ENCODE measurements at places on chromosomes 13 and 19.
A peak's percentile ranks its signal among the peaks of the same experiment; 100 is the strongest.

DNA sequence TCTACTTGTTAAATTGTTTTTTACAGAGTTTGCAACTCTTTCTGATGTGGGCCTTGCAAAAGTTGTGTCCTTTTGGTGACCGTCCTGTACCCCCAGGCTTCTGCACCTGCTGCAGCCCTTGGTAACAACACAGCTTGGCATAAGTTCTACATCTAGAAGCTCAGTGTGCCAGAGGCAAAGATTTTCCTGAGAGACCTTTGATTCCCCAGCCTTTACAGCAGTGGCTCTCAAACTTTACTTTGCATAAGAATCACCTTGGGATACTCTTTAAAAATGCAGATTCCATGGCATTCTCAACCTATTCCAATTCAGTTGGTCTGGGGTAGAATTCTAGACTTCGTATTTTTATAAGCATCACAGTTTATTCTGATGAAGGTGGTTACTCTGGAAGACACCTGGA, 260.9 kb downstream of the DCT start:
- DNase-seq: no peak

DNA sequence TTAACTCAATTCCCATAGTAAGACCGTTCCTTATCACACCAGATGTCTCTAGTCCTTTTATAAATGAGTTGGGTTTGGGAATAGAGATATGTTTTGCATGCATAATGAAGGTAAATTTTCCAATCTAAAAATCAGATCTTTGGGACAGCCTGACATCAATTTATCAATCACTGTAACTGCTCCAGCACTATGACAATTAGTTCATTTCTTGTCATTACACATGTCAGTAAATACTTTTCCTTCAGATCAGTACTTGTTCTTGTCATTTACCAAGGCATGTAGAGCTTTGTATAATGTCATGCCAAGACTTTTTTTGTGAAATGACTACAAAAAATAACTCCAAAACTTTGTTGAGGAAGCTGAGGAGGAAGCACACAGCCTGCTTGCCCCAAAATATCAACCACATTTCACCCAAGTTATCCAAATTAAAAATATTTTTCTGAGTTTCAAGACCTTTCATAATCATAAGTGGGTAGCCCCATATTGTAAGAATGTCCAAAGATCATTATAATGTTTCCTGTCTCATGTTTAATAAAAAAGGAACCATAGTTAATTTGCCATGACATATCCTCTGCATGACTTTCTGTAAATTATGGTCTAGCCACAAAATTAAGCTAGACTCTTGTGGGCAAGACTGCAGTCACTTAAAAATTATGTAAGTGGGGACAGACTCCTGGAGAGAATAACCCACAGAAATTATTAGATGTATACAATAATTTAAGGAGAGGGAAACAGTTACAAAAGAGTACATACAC, 586.8 kb downstream of the TBC1D4 start:
- no peak for DNase-seq

DNA sequence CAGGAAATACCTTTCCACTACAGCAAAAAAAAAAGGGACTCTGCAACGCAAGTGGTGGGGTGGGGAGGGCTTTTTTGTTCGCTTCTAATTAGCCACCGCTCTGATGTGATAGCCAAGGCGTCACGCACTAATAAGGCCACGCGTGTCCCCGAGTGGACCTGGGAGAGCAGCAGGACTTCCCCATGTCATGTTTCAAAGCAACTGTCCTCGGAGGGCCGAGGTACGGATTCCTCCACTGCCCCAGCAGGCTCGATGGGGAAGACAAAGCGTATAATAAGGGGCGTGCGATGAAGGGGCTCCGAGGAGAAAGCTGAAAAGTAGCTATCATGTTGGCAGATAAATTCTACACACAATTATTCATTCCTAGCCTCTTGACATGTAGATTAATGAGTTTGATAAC, 179.7 kb upstream of the ZNF507 start:
- DNase-seq: no peak

DNA sequence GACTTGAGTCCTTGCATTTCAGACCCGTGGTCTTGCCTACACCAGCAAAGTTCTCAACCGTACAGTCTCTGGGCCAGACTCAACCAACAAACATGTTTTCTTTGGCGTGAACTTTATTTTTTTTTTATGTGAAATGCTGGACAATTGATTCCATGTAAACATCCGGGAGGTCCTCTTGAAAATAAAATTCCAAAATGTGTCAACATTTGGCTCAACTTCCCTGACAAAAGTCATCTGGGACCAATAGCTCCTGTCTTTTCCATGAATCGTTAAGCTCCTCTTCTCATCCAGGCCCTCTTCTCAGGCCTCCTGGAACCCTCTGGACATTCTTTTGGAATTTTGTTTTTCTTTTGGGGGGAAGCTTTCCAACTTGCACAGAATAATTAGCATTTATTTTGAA, 2.7 kb downstream of the ALDH16A1 start:
- no peak for DNase-seq

DNA sequence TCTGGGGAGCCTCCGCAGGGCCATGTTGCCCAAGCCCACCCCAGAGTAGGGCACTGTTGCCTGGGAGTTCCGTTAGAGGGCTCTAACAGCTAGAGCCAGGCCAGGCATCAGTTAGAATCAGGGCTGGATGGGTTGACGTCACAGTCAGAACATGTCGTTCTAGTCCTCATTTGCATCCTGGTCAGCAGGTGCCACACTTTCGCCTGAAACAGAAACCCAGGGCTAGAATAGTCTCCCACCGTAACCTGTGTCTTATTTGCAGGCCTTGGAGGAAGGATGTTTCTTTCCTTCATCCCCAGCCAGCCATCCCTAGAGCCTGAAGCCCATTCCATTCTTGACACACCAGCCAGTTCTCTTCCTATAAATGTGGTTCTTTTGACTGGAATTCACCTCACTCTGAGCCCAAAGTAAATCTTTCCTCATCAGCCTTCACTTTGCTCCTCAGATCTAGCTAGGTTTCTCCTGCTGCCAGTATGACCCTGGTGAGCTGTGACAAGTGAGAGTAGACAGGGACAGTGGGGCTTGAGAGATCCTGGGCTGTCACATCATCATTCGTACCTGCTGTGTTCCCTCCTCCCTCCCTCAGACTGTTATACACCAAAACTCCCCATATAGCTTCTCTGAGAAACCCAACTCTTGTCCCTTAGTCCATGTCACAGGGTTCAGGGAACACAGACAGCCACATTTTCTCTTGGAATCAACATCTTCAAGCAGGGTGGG, 12.2 kb upstream of the CCDC97 start:
- DNase-seq: no peak

- DNase-seq: peak; percentile 84
Measured at GRCh38 chr13:108987517-108987916, 358.1 kb downstream of the MYO16 start.

DNA sequence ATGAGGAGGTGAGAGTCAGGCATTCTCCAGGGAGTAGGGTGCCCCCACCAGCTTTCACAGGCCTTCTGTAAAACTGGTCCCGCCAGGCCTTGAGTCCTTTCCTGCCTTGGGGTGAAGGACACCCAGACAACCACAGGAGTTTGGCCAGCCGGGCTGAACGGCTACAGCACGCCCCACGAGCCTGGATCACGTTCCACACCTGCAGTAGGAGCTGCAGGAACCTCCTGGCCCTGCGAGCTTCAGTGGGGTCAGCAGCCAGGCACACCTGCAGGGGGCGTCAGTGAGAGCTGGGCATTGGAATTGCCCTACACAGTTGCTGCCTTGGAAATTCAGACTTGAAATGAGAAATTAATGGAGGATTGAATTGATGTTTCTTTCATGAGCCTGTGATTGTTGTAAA, 45.7 kb downstream of the COL4A2 start:
- DNase-seq: no peak

DNA sequence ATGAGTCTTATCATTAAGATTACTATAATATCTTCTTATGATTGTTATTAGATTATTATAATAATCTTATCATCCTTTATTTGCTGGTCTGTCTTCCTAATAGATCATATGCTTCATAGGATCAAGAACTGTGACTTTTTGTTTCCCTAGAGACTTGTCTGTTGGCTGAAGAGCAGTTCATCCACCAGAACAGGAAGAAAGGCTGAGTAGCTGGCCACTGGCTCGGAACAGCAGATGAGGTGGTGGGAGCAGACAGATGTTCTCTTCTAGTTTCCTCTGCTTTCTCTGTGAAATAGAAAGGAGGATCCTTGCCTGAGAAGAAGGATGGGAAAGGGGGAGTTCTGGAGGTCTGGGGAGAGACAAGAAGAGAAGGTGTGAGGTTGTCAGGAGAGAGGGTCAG, 120.0 kb downstream of the CCNA1 start:
- DNase-seq: no peak

DNA sequence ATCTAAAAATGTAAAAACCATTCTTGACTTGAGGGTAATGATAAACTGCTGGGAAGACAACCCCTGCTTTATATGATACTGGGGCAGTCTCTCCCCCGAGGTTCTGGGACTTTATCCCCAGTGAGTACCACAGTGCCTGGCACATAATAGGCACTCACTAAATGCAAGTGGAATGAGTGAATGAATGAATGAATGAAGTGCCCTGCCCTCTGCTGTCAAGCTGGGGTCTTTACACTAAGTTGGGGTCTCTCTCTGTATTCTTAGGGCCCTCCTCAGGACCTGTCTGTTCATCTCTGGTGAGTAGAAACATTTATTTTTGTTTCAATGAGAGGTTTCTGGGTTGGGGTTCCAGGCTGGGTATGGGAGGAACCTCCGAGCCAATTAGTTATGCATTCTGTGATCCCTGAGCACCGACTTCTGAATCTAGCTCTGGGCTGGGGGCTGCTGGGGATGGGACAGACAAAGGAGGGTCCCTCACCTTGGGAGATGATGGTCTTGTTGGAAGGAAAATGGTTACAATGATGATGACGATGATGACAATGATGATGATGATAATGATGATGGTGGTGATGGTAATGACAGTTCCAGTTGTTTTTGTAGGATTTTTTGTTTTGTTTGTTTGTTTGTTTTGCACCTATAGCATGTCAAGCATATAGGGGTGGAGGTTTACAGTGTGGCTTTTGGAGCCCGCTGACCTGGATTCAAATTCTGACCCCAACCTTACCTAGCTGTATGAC, 44.3 kb upstream of the ADGRE1 start:
- DNase-seq: no peak

DNA sequence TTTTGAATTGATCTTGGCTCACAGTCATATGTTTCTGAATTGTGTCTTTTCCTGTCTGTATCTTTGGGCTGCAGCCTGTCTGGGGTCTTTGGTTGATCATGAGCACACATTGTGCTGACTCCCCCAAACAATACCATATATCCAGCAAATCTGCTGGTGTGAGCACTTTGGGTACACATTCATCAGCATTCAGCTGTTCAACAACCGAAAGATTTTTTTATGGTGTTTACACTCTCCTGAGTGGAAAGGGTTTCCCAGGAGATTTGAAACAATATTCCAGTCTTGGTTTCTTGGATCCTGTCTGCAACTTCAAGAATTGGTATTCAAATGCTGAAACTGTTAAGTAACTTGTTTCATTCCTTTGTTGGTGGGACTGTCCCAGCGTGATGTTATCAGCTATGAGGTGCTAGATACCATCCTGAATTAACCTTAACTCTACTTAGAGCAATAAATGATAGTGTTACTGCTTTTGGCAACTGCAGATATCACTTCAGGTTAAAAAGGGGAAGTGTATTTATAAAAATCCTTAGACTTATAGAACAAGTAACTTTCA, 78.4 kb upstream of the DIAPH3 start:
- no peak for DNase-seq

DNA sequence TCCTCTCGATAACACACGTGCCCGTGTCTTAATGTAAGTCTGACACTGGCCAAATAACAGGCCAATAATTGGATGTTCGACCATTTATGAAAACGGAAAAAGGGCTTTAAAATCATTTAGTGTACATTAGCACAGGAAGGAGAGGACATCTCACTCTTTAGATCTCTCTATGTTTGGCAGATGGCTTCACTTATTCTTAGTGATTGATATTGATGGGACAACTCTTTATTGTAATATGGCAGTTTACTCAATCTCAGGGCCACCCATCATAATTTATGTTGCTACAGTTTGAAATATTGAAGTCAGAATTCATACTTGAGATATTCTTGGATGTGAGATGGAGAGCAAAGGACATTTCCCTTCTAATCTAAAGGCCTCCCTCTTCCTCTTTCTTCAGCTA, 430.7 kb upstream of the ARGLU1 start:
- DNase-seq: no peak

DNA sequence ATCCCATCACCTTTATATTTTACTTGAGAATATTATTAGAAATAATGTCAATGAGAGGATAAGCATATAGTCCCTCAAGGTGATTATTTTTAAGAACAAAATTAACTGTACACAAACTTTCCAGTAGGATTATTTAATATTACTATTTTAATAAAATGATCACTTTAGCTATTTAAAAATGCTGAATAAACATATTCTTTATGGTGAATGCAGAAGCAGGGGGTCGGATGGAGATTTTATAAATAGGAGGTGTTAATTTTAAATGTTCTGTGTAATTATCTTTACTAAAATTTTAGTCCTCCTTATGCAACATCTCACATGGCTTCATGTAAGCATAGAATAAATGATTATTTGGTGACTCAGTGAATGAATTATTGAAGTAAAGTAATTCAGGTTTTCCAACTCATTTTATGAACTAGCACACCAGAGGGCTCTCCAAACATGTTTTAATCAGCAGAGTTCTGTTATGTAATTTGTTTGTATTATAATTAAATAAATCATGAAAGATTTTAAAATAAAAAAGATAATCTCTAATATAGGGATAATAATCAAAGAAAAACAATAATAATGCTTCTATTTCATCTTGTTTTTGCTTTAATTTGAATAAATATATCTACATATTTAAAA, 1635.2 kb downstream of the EFNB2 start:
- no peak for DNase-seq

- DNase-seq: peak; percentile 59
Measured at GRCh38 chr13:114077933-114078325, 54.5 kb downstream of the RASA3 start.

- no peak for DNase-seq
Measured at GRCh38 chr13:65057986-65058385, 2172.2 kb downstream of the PCDH9 start.

- DNase-seq: no peak
Measured at GRCh38 chr19:5559804-5560133, 8.0 kb downstream of the TINCR start.

- no peak for DNase-seq
Measured at GRCh38 chr13:92530364-92530763, 696.2 kb upstream of the GPC6 start.

DNA sequence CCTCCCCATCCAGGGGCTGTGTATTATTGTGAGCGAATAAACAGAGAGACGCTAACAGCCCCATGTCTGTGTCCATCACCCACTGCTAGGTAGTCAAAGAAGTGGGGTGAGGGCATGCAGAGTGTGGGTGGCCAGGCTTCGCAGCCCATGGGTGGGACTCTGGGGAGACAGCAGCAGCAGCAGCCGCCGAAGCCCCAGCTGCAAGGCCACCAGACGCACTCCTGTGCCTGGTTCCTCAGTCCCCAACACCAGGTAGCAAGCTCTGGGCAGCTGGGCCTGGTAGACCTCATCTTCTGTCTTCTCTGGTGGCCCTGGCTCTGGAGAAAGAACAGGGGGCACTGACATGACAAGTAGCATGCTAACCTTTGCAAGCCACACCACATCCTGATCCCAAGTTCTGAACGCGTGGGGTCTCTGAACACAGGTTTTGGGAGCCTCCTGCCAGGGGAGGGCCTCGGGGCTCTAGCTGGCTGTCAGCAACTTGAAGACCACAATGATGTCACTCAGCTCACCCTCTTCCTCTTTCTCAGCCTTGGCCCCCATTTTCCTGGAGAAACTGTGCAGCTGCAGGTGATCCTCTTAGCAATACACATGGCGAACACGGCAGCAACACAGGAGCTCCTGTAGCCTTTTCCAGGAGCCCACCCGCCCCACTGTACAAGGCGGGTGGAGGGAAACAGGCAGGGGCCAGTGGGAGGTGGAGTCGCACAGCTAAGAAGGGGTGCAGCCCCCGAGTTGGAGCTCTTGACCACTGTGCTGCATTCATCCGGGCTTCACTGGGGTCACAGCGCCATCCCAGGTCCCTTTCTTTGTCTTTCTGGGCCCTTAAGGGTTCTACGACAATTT, 5.8 kb downstream of the FUZ start:
- DNase-seq: no peak

Measured in fibroblast of skin of back (primary cell).